Myocyte (in vitro differentiated cells): ENCODE measurements at places on chromosomes 5 and 9.

- DNase-seq, result no peak
Observed at GRCh38 chr9:107606149-107606790, 116.7 kb upstream of the KLF4 start.

GRCh38 chr9:103902263-103902662 lies 191.8 kb upstream of the SMC2 start:
- DNase-seq, result no peak

GRCh38 chr5:118984602-118985001 lies 3.7 kb downstream of the DTWD2 start:
- DNase-seq, result peak; percentile 5

- DNase-seq, result no peak
Observed at GRCh38 chr5:32272746-32273145, 40.0 kb downstream of the MTMR12 start.

DNA sequence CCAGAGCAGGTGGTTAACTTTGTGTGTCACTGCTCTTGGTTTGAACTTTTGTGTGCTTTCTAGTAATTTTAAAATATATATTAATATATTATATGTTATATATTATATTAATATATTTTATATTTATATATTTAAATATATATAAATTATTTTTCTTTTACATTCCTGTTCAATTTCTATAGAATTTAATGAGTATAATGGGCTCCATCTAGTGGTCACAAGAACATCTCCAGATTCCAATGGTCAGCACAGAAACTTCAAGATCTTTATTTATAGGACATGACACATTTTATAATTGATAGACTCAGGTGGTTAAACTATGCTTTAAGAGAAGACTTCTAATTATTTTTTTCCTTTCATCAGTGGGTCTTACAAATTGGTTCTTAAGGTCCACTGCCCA lies 39.1 kb downstream of the COL23A1 start:
- peak; percentile 44 for DNase-seq
